Activated CD4-positive, alpha-beta T cell treated with anti-CD3 and anti-CD28 coated beads, Interleukin-2, amount 50 U/mL, for 4 hours (primary cell): ENCODE measurements at places on chromosomes 6 and 20.

- DNase-seq, result no peak
Measured at GRCh38 chr6:39263303-39264037, 34.2 kb upstream of the KCNK5 start.

- DNase-seq, result no peak
Measured at GRCh38 chr6:69343851-69344250, 453.0 kb downstream of the LMBRD1 start.

DNA sequence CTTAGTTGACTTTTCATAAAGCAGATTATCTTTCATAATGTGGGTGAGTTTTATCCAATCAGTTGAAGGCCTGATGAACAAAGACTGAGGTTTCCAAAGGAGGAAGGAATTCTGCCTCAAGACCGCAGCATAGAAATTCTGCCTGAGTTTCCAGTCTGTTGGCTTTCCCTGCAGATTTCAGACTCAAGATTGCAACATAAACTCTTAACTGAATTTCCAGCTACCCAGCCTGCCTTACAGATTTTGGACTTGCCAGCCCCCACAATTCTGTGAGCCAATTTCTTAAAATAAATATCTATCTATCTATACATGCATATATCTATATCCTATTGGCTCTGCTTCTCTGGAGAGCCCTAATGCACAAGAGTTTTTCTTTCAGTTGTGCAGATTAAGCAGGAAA, 57.3 kb upstream of the SMLR1 start:
- no peak for DNase-seq

GRCh38 chr20:40438161-40438830, 250.7 kb downstream of the MAFB start:
- DNase-seq, result no peak

DNA sequence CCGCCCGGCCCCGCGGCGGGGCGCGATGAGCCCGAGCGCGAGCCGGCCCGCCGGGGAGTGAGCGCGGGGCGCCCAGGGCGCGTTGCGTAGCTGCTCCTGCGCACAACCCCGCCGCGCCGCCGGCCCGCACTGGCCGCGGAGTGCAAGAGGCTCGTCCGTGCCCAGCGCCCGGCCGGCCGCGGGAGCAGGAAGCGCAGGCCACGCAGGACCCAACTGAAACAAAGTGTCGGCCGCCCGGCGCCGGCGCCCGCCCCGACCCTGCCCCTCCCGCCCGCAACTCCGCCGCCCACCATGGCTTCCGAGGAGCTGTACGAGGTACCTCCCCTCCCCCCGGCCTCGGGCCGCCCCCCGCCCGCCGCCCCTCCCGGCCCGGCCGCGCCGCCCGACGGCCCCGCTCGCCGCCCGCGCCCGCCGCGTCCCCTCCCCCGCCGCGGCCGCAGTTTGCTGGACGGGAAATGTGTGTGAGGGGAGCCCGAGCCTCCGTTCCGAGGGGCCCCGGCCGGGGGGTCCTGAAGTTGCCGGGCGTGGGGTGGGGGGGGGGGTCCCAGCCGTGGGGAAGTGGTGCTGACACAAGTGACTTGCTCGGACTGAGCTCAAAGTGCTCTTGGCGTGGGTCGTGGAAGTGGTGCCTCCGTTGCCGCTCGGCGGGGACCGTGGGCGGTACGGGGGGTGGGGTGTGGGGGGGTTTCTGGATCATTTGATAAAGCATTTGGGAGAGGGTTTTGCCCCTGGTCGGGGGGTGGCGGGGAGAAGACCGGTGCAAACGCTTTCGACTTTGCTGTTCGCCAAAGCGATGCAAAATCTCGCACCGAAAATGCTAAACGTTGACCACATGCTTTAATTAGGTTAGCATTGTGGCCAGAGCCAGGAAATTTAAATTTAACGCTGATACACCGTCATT, 539 bp downstream of the CDYL start:
- DNase-seq, result no peak

- DNase-seq, result no peak
Measured at GRCh38 chr20:2204021-2204420, 91.8 kb upstream of the TGM3 start.

- no peak for DNase-seq
Measured at GRCh38 chr6:21438237-21438985, 155.1 kb upstream of the SOX4 start.
